ENCODE measurements at places on chromosomes 5 and 9.
A peak's percentile ranks its signal among the peaks of the same experiment; 100 is the strongest.

DNA sequence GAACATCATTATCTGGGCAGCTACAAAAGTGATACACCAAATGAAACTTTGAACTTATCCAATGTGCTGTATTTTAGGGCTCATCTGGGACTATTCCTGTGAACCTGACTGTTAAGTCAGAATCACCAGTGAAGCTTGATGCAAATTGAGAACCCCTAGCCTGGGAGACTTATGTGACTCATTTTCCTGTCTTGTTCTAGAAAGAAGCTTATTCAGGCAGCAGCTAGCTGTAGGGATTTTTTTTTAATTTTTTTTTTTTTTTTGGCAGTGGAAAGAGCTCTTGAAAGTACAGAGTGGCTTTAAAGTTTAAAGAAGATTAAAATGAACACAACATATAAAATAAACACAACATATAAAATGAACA is 81.1 kb upstream of the TNFAIP8 start:
- no peak for DNase-seq

GRCh38 chr5:94793113-94793815 is 174.8 kb downstream of the SLF1 start:
- DNase-seq, result peak; percentile 62

GRCh38 chr5:52789851-52790250 is 2.1 kb downstream of the ITGA1 start:
- DNase-seq, result no peak

GRCh38 chr5:56670916-56671315 is 144.4 kb upstream of the MAP3K1 start:
- DNase-seq, result no peak

GRCh38 chr9:37761511-37761910 is 7.9 kb downstream of the TRMT10B start:
- DNase-seq, result no peak

DNA sequence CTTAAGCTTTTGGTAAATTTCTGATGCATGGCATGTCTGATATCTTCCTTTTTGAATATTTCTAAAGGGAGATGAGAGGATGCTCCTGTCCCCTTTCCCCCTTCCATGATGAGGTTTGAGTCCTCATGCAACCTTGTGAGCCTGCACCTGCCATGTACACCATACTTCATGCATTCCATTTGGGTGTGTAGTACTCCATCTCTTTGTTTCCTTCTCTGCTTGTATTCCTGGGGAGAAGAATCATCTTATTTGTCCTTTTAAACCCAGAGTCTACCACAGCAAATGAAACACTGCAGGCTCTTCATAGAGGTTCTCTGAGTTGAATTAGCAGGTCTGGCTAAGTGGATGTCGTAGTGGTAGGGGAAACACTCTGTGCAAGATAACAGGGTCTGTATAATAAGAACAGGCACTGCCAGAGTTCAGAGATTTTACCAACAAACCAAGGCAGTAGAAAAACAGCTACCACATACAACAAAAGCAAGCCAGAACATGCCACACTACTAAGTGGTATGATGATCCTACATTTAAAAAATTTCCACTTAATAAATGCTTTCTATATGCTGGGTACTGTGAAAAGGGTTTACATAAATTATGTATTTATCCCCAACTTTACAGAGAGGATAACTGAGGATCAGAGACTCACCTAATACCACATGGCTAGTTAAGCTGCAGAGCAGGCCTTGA is 439.8 kb upstream of the GRIA1 start:
- DNase-seq, result no peak

GRCh38 chr9:4382722-4383317 is 83.0 kb upstream of the GLIS3 start:
- DNase-seq, result no peak

DNA sequence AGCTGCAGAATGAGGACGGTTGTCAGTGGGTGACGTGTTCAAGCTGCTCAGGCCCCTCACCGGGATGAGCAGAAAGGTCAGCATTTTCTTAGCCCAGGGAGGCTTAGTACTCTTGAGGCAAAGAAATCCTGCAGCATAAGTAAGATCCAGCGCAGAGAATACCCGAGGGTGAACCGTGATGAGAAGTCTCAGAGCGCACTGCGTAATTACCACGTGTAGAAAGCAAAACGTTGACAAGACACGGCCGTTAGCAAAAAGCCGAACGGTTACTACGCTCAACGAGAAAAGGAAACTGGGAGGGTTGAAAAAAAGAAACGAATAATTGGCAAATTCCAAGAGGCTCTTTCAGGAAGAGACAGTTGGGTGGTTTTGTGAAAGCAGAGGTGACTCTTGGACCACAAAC is 104.0 kb downstream of the COL23A1 start:
- DNase-seq, result no peak

DNA sequence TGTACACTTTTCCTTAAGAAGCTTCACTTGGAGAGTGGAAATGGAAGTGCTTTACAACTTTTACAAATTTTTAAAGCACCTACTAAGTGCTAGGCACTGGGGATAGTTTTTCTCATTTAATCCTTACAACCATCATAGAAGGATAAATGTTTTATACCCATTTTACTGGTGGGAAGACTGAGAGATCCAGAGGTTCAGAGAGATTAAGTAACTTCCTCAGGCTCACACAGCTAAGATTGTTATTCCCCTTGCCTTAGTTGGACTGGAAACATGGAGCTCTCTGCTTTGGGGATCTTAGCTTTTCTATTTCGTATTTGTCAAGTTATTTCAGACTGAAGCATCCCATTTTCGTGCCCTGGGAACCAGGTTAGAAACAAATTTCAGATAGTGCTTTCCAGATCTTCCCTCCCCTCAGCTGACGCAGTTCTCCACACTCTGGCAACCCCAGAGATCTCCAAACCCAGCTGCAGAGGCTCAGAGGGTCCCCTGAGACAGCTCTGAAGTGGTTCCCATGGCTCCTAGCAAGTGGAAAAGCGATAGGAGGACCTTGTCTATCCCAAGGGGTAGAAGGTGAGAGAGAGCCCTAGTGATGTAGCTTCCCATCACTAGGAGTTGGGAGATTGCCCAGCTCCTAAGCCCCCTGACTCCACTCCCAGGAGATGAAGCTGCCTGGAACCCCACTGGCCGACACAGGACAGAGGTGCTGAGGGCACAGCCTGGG is 16.2 kb upstream of the GABBR2 start:
- DNase-seq, result no peak

DNA sequence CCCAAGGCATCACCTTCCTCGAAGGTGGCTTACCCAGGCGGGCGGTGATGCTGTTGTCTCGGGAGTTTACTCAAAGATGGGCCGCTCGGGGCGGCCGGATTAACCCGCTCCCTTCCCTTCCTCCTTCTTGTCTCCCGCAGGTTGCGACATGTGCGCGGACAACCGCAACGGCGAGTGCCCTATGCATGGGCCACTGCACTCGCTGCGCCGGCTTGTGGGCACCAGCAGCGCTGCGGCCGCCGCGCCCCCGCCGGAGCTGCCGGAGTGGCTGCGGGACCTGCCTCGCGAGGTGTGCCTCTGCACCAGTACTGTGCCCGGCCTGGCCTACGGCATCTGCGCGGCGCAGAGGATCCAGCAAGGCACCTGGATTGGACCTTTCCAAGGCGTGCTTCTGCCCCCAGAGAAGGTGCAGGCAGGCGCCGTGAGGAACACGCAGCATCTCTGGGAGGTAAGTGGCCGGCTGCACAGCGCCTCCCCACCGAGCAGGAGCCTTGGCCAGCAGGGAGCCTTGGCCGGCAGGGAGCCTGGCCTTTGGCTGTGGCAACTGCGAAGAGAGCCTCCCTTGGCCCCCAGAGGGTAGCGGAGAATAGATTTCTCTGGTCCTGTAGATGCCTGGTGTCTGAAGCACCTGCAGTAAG is 10.6 kb downstream of the PRDM6 start:
- no peak for DNase-seq

- DNase-seq, result no peak
Observed at GRCh38 chr9:101636247-101636646, 41.5 kb upstream of the PPP3R2 start.

GRCh38 chr5:154331232-154331631 is 114.6 kb upstream of the SAP30L start:
- no peak for DNase-seq

DNA sequence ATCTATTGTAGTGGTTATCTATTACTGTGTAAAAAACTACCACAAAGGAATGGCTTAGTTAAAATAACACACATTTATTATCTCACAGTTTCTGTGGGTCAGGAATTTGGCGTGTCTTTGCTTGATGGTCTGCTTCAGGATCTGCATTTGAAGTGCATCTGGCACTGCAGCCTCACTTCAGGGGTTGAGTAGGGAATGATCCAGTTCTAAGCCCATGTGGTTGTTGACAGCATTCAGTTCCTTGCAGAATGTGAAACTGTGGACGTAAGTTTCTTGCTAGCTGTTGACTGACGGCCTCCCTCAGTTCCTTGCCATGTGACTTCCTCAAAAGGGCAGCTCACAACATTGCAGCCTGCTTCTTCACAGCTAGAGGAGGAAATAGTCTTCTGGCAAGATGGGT is 2.1 kb upstream of the OGN start:
- DNase-seq, result peak; percentile 62

DNA sequence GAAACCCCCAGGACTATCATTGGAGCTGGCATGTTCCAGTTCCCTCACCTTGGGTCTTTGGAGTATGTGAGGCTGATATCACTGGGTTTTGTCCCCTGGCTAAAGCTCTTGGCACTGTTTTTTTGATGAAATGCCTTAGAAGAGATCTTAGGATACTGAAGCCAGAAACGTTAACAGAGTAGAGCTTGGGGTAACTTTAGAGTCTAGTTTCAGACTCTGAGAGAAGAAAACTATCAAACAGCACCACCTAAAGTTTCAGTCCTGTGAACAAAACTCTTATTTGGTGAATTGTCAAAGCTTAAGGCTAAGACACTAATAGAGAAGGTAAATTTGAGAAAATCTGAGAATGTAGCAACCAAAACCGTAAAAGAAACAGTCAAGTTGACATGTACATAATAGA is 111.7 kb upstream of the PUM3 start:
- DNase-seq, result no peak

DNA sequence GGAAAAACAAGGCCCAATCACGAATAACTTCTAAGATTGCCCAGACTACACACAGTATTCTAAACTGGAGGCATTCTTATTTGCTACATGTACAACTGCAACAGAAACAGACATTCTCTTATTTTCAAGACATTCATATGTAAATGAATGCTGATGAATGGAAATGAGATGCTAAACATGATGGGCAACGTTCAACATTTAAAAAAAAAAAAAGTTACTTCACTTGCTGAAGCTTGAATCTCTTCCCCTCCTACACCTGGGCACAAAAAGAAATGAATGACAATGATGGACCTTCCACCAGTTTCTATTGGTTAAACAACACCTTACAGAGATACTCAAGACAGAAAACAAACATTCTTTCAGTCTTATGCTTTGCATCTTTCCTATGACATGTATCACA is 160.5 kb downstream of the BNC2 start:
- no peak for DNase-seq

GRCh38 chr9:136361754-136362449 is 1.6 kb downstream of the DNLZ start:
- no peak for DNase-seq

DNA sequence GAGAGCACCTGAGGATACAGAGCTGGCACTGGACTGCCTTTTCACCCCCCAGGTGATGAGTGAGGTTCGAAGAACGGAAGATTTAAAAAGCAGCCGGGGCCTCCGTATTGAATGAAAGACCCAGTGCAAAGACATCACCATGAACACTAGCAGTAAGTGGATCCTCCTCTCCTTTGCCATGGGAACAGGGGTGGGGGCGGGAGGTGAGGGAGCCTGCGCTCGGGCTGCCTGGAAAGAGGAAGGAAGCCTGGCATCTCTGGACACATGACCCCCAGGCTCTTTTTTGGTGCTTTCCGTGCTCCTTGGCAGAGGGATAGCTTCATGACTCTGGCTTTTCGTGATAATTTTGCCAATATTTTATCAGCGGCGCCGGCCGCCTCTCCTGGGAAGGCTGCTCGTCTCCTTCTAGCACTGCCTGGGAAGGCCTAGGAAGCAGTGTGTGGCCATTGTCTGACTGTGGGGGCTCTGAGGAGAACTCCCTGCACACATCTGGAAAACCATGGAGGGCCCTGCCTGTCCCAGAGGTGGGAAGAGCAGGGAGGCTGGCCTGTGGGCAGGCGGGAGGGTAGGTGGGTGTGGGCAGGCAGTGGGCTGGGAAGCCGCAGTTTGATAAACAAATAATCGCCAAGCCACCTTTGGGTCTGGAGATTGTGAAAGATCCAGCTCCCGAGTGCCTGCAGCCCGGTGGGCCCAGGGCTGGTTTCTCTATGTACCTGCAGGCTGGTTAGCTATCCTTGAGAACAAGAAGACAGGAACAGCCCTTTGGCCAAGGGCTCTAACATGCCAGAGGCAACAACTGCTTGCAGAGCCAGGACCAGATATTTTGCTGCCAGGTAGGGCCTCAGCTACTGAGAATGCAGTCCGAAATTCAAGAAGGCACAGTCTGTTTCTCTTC is 911 bp downstream of the ABLIM3 start:
- no peak for DNase-seq

- no peak for DNase-seq
Observed at GRCh38 chr5:148390914-148391313, 7.2 kb downstream of the FBXO38 start.

GRCh38 chr5:159104051-159104651 is 4.4 kb upstream of the EBF1 start:
- no peak for DNase-seq

- DNase-seq, result peak; percentile 51
Observed at GRCh38 chr5:177473443-177474001, at the start of gene DBN1. Gene DBN1, minus strand, starts transcription at chr5:177473634. Its CDS starts 113 bp downstream, at chr5:177473521.

DNA sequence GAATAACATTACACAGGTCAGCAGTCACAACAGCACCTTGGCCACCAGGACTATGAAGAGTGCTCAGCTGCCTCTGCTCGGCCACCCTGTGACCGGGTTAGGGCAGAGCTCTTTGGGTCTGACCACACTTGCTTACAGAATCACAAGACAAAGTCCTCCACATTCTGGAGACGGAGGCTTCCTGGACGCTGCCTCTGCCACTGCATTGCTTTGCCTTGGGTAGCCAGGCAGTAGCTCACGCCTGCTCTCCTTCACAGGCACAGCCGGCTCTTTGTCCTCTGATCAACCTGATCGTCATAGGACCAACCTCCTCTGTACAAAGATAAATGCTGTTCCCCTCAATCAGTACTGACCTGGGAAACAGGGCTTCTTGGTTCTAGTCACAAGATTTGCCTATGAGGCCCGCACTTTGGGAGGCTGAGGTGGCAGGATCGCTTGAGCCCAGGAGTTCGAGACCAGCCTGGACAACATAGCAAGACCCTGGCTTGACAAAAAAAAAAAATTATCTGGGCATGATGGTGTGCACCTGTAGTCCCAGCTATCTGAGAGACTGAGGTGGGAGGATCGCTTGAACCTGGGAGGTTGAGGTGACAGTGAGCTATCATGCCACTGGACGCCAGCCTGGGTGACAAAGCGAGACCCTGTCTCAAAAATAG is 128.4 kb upstream of the IER5L start:
- DNase-seq, result no peak

Measured in activated CD8-positive, alpha-beta T cell treated with anti-CD3 and anti-CD28 coated beads, Interleukin-2, amount 10 ng/mL, durations not matched to agents 7 days and 5 days (primary cell).